PC-3 (cell line): ENCODE measurements at places on chromosomes 16 and 17.

DNA sequence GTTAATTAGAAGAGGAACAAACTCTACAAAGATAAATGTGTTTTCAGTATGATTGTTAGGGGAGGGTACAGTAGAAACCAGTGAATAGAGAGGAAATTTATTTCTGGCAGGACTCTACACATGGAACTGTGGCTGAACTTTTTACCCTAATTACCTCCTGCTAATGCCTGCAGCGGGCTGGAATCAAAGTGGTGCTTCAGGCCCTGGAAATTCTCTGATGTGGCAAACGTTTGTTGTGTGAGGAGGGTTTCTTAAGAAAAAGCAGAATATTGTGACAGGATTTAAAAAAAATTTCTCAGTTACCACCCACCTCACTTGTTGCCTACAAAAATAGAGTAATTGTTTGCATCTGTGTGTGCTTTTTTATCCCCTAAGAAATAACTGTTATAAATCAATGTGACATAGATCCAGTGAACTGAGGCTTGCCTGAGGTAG is 154.5 kb downstream of the BCAS3 start:
- H3K36me3 ChIP-seq, result no peaks in the 10 kb centered on the region
- H3K27me3 ChIP-seq, result no peaks in the 10 kb centered on the region
- no peak overlapping the region for H3K4me3 ChIP-seq
- no peak overlapping the region for H3K27ac ChIP-seq
- no peak for DNase-seq
- H3K4me1 ChIP-seq, result no peaks in the 10 kb centered on the region

GRCh38 chr17:35726127-35726952 is 5.1 kb upstream of the RASL10B start:
- no peak overlapping the region for H3K4me3 ChIP-seq
- peak; percentile 58 for DNase-seq
- no peaks in the 10 kb centered on the region for H3K27me3 ChIP-seq
- no peak overlapping the region for H3K27ac ChIP-seq

DNA sequence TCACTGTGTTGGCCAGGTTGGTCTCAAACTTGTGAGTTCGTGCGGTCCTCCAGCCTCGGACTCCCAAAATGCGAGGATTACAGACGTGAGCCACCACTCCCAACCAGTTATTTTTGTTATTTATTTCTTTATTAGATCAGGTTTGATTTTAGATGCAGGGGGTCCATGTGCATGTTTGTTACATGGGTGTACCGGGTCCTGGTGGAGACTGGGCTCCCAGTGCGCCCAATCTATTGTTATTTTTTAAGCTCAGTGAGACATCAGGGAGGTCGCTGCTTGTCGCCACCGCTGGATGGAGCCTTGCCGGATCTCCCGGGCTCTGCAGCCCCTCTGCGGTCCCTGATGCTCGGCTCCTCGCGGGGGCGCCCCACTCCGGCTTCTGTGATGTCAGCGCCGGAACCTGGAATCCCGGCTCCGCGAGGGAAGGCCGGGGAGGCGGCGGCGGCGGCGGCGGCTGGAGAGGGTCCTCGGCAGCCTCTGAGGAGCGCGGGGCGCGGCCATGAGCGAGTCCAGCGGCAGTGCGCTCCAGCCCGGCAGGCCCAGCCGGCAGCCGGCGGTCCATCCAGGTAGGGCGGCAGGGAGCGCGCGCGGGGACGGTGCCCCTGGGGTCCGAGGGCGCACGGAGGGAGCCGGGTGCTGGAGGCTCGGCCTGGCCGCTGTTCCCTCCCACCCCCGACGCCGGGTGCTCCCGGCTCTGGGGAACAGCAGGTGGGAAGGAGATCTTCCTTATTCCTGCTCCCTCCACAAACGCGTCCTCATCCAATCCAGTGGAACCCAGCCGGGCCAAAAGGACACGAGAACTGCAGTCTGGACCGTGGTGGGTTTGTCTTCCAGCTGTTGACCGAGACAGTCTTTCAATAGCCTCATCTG is at the start of gene TMC7:
TMC7 (plus strand) TSS at position 370 of the 870 bp plus-strand sequence; CDS start at position 500, 130 bp downstream.
- no peaks in the 10 kb centered on the region for H3K27me3 ChIP-seq
- H3K4me1 ChIP-seq, result peaks cover 19% of the 10 kb centered on the region

GRCh38 chr16:88369447-88370008 is 13.2 kb upstream of the ZNF469 start:
- H3K4me3 ChIP-seq, result no peak overlapping the region
- H3K4me1 ChIP-seq, result no peaks in the 10 kb centered on the region
- no peak overlapping the region for H3K27ac ChIP-seq
- H3K27me3 ChIP-seq, result no peaks in the 10 kb centered on the region
- DNase-seq, result no peak

- H3K27me3 ChIP-seq, result no peaks in the 10 kb centered on the region
- no peak overlapping the region for H3K4me3 ChIP-seq
- DNase-seq, result no peak
- H3K36me3 ChIP-seq, result no peaks in the 10 kb centered on the region
Observed at GRCh38 chr17:3926860-3927627, 10.8 kb upstream of the P2RX1 start.

- no peak overlapping the region for H3K27ac ChIP-seq
- no peaks in the 10 kb centered on the region for H3K4me1 ChIP-seq
- no peak overlapping the region for H3K4me3 ChIP-seq
- no peaks in the 10 kb centered on the region for H3K27me3 ChIP-seq
Observed at GRCh38 chr17:33873201-33873617, 381.9 kb upstream of the CCL2 start.

DNA sequence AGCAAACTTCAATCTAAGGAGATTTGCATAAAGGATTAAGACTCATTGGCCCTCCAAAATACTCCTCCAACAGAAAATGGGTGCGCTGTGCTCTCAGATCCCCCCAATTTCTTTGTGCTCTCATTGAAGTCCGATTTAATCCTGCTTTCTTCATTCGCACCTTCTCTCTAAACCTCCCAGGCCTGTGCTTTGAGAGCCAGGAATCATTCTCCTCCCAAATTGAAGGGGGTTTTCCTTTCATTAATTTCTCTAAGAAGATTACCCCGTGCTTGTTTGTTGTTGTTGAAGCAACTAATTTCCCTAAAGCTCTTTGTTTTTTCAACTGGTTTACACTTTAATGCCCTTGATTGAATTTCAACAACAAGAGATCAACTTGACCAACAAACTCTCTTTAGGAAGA is 304.2 kb upstream of the IRX3 start:
- no peak for DNase-seq
- H3K36me3 ChIP-seq, result no peaks in the 10 kb centered on the region
- H3K27me3 ChIP-seq, result no peaks in the 10 kb centered on the region
- H3K4me3 ChIP-seq, result no peak overlapping the region
- H3K4me1 ChIP-seq, result no peaks in the 10 kb centered on the region
- H3K27ac ChIP-seq, result no peak overlapping the region

DNA sequence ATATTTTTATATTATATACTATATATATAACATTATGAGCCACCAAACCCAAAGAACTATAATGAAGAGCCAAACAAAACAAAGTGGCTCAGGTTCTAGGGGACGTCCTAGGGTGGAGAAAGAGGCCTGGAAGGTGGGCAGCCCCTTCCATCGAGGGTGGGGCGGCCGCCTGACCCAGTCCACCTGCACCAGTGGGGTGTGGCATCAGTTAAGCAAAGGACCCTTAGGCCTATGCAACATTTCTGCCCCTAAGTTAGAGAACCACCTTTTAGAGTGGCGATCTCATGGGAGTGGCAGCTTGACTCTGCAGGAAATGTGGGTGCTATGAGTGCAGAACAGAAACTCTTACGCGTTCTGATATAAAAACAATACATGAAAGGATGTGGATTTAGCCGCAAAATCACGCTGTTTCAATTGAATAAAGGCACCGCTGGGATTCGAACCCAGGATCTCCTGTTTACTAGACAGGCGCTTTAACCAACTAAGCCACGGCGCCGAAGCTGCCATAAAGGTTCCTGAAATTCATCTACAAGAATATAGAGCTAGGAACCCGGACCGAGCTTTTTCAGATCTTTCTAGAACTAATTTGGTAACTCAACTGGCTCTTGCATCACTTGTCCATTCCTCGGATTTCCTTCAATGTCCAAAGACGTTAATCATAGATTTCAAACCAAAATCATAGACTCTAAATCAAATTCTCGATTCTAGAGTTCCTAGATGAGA is 15.6 kb upstream of the AURKB start:
- H3K4me3 ChIP-seq, result no peak overlapping the region
- peaks cover 4% of the 10 kb centered on the region; the same call in 1 of the 2 replicates for H3K36me3 ChIP-seq
- H3K27me3 ChIP-seq, result no peaks in the 10 kb centered on the region
- peaks cover 10% of the 10 kb centered on the region for H3K4me1 ChIP-seq

DNA sequence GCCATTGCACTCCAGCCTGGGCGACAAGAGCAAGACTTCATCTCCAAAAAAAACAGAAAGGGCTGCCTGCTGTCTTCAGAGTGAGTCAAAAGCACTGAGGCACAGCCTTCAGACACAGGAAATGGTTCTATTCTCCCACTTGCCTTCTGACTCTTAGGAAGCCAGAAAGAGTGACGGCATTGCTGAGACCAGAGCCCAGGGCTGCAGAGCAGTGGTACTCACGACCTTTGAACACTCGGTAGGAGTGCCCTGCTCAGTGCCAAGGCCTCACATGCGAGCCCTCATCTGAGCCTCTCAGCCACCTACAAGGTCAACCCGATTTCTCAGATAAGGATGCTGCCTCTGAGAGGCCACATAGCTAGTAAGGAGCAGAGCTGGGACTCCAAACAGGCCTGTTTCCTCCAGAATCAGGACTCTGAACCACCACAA is 3.5 kb upstream of the ITGAE start:
- no peaks in the 10 kb centered on the region for H3K27me3 ChIP-seq
- no peaks in the 10 kb centered on the region for H3K36me3 ChIP-seq
- peaks cover 31% of the 10 kb centered on the region for H3K4me1 ChIP-seq
- H3K27ac ChIP-seq, result no peak overlapping the region

- no peaks in the 10 kb centered on the region for H3K4me1 ChIP-seq
- 0 out of 2 replicates have a peak, but pooled peaks cover 8% of the 10 kb centered on the region for H3K36me3 ChIP-seq
- no peaks in the 10 kb centered on the region for H3K27me3 ChIP-seq
- H3K4me3 ChIP-seq, result no peak overlapping the region
Observed at GRCh38 chr16:19227643-19228042, 57.9 kb upstream of the CLEC19A start.

DNA sequence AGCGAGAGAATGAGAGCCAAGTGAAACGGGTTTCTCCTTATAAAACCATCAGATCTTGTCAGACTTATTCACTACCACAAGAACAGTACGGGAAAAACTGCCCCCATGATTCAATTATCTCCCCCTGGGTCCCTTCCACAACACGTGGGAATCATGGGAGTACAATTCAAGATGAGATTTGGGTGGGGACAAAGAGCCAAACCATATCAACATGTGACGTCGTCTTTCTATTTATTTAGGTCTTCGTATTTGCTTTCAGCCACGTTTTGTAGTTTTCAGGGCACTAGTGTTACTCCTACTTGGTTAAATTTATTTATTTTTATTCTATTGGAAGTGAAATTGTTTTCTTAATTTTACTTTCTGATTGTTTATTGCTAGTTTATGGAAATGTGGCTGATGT is 27.9 kb upstream of the CEP20 start:
- no peaks in the 10 kb centered on the region for H3K27me3 ChIP-seq
- H3K27ac ChIP-seq, result no peak overlapping the region
- no peak overlapping the region for H3K4me3 ChIP-seq
- H3K36me3 ChIP-seq, result no peaks in the 10 kb centered on the region

DNA sequence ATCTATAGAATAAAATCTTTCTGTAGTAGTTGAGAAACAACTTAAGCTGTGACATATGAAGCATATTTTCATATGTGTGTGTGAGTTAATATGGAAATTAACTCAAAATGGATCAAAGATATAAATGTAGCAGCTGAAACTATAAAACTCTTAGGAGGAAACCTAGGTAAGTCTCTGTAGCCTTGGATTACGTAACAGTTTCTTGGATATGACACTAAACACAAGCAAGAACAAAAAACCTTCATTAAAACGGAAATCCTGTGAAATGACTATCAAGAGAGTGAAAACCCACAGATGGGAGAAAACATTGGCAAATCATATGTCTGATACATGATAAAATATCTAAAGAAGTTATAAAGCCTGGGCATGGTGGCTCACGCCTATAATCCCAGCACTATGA is 104.4 kb downstream of the VPS53 start:
- peaks cover 9% of the 10 kb centered on the region; the same call in 1 of the 2 replicates for H3K4me1 ChIP-seq
- DNase-seq, result no peak
- H3K36me3 ChIP-seq, result 0 out of 2 replicates have a peak, but pooled peaks cover 4% of the 10 kb centered on the region
- H3K4me3 ChIP-seq, result no peak overlapping the region

DNA sequence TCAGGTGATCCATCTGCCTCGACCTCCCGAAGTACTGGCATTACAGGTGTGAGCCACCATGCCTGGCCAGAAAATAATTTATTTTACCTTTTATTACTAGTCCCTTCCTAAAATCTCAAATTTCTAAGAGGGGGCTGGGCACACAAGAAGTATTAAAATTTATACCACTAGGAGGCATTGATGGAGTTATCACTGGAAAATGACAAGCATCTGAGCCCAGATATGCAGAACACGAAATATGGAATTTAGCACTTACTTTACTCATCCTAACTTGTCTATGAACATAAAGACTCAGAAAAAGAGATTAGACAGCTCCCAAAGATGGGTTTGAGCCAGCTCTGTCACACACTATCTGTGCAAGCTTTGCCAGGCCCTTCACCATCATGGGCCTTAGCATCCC is 46.4 kb downstream of the STAT5A start:
- H3K4me1 ChIP-seq, result no peaks in the 10 kb centered on the region
- H3K27ac ChIP-seq, result no peak overlapping the region
- H3K4me3 ChIP-seq, result no peak overlapping the region
- no peaks in the 10 kb centered on the region for H3K27me3 ChIP-seq
- no peaks in the 10 kb centered on the region for H3K36me3 ChIP-seq
- no peak for DNase-seq

- no peak overlapping the region for H3K4me3 ChIP-seq
- H3K27ac ChIP-seq, result no peak overlapping the region
- H3K36me3 ChIP-seq, result no peaks in the 10 kb centered on the region
- DNase-seq, result no peak
Observed at GRCh38 chr17:73623818-73624217, 20.4 kb downstream of the SDK2 start.

DNA sequence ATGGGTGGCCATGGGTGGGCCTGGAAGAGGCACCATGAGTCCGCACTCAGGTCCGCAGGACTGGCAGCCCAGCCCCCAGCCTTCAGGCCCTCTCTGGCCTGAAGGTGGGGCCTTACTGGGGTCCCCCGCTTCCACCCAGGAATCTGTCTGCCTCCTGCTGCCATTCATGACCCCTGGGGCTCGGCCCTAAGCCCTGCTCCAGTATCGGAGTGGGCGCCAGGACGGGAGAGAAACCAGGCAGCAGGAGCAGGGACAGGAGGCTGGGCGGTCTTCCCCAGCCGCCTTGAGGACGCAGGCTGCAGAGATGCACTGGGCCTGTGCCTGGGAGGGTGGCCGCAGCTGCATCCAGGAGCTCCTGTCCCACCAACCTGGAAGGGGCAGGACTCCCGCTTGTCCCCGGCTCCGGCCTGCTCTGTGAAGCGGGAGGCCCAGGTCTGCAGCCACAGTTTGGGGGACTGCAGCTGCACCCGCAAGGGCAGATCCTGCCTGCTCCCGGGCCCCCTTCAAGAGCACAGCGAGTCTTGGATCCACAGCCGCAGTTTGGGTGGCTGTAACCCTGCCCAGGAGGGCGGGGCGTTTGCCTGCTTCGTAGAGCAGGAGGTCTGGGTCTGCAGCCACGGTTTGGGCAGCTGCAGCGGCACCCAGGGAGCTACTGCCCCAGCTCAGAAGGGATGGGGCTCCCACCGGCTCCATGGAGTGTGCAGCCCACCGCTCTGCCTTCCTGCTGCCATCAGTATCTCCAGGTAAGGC is 81.8 kb upstream of the DNAJA2 start:
- H3K36me3 ChIP-seq, result no peaks in the 10 kb centered on the region
- no peak for DNase-seq
- H3K27me3 ChIP-seq, result no peaks in the 10 kb centered on the region
- no peak overlapping the region for H3K27ac ChIP-seq
- no peak overlapping the region for H3K4me3 ChIP-seq
- no peaks in the 10 kb centered on the region for H3K4me1 ChIP-seq

- peaks cover 6% of the 10 kb centered on the region; the same call in 1 of the 2 replicates for H3K36me3 ChIP-seq
- H3K27me3 ChIP-seq, result no peaks in the 10 kb centered on the region
- no peak for DNase-seq
- no peaks in the 10 kb centered on the region for H3K4me1 ChIP-seq
- H3K4me3 ChIP-seq, result no peak overlapping the region
- H3K27ac ChIP-seq, result no peak overlapping the region
Observed at GRCh38 chr17:64164596-64165285, 34.8 kb upstream of the ERN1 start.
